CD4-positive, alpha-beta T cell treated with Interferon alpha-2 for 1 hour (primary cell): ENCODE measurements at places on chromosomes 4 and X.
A peak's percentile ranks its signal among the peaks of the same experiment; 100 is the strongest.

DNA sequence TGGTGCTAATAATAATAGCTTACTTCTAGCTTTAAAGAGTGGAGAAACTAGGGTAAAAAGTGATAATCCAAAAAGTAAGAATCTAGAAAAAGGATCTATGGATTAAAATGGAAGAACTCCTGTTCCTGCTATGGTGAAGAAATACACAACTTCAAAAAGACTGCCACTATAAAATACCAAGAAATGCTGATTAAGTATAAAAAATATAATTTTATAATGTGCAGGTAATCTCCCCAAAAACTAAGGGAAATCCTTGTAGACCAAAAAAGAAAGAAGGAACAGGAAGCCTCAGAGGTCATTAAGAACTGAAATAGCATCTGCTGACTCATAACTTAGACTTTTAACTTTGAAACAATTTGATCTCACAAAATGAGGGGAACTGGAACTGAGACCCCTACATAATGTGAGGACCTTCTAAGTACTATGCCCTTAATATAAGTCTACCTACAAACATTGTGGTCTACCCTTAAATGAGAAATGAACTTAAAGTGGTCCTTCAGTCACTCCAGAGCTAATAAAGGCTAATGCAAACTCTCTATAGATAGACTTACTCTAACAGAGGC is 50.6 kb upstream of the SRPX start:
- DNase-seq: no peak

DNA sequence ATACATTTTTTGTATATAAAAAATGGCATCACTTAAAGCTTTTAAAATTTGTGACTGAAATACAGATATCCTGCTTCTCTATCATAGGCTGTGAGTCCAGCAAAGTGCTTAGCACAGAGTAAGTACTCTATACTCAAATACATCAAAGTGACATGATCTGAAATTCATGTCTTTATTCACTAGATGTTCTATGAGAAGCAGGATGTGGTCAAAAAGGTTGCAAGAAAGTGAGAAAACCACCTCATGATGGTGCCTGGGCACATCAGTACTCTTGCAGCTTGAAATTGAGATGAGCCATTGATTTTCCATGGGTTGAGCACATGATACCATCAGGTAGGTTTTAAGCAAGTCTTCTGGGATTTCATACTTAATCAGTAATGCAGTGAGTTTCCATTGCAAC is 20.4 kb upstream of the SFRP2 start:
- no peak for DNase-seq

DNA sequence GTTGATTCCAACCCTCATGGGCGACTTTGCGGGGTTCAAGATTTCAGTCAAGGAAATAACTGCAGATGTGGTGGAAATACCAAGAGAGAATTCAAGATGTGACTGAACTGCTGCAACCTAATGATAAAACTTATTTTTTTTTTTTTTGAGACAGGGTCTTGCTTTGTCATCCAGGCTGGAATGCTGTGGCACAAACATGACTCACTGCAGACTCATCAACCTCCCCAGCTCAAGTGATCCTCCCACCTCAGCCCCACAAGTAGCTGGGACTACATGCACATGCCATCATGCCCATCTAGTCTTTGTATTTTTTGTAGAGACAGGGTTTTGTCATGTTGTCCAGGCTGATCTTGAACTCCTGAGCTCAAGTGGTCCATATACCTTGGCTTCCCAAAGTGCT is 19.5 kb upstream of the WDFY3 start:
- no peak for DNase-seq

DNA sequence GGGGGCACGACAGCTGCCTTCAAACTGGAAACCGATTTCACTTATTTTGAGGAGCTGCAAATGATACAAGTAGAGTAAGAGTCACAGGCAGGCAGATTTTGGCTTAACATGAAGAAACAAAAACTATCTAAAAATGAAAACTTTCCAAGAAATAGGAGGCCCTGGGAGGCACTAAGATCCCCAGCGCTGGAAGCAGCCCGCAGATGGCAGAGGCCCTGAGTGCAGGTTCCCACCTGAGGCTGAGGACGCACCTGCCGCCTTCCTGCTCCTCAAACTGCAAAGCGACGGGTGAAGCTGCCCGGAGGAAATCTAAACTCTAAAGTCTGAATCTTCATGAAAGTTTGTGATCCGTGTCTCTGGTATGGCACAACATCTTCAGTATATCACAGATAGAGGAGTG is 138.7 kb downstream of the AFAP1 start:
- no peak for DNase-seq

- DNase-seq: no peak
Measured at GRCh38 chr4:82903737-82904136, 3.2 kb downstream of the THAP9 start.

GRCh38 chrX:74521961-74522751 is 92.3 kb downstream of the RLIM start:
- no peak for DNase-seq

DNA sequence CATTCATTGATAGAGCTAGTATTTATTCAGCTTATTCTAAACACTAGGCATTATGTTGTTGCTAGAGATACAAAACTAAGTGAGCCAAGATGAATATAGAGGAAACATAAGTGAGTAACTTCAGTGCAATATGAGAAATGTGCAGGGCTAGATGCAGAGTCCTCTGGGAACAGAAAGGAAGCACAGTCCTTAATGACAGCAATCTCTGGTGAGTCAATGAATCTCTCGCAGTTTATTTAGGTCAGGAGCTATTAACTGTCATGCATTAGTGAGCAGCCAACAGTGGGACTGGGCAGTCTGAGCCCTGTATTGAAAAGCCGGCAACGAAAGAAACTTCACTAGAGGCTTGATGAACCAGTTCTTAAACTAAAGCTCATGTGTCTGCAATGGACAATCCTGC is 598.1 kb upstream of the MAGEB2 start:
- no peak for DNase-seq

- no peak for DNase-seq
Measured at GRCh38 chr4:181835348-181835747, 407.9 kb upstream of the TENM3 start.

DNA sequence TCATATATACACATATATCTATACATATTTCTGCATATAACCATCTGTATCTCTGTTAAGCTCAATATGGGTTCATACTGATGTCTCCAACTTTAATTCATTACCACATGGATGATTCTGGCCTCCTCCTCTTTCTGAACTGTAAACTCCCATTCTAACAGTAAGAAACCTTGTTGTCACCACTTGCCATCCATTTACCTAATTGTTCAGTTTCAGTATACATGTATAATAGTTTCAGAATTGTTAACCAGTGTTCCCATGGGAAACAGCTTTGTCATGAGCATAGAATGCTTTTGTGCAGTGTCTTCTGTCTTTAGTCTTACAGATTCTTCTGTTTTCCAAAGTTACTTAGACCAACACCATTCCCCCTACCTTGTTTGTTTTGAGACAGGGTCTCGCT is 35.9 kb downstream of the SLC9A6 start:
- DNase-seq: no peak

DNA sequence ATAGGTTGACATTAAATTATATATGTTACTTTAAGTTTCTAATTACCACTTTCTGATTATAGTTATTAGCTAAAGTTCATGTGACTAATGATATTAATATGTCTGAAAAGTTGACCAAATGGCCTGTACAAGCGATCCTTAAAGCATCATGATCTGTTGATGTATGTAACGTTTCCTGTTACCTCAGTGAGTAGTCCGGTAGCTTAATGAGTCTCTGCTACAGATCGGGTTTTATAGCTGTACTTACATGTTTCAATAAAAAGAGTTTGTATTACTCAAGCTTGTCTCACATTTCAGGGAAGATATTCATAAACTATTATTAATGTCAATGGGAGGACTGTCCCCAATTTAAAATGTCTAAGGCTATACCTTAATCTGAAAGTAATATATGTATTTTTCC is 246.3 kb downstream of the PPP3CA start:
- no peak for DNase-seq

DNA sequence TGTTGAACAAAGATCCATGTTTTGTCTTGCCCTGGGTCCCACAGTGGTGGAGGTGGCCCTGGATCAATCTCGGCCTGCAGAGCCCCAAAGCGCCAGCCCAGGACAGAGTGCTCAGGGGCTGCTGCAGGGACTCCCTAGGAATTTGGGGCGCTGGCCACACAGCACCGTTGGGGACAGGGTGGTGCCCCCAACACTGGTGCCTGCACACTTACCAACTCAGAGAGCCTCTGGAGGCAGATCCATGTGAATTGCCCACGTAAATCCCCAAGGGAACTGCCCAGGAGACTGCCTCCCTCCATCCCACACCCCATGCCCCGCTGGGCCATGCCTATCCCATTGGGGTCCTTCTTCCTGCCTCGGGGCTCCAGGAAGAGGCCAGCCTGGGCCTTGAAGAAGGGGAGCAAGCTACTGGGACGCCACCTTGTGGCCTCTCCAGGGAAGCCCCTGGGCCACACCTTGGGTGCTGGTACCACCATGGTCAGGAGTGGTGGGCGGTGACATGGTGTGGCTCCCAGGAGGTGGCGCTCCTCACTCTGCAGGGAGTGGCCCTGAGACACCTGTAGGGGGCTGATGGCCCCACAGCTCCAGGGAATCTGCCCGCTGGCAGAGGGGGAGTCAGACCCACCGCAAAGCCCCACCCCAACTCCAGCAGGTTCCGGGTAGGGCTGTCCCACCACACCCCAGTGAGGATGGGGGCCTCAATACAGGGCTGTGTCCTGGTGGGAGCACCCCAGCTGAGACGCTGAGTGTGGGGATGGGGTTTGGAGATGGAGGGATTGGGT is 22.8 kb downstream of the CFAP99 start:
- DNase-seq: peak; percentile 79
